Dermis microvascular lymphatic vessel endothelial cell (primary cell): ENCODE measurements at places on chromosomes 4 and X. TPM values are rescaled to one million over a fixed set of nuclear protein-coding genes. Genes with fewer than 3 reads are reported as not detected.

The FDCSP gene
- total RNA-seq, result not detected in 2 replicates

The SATL1 gene
- not detected in 2 replicates for total RNA-seq

The TIGD2 gene
- 3.3 and 3.9 TPM in 2 replicates for total RNA-seq

The PAGE2 gene
- total RNA-seq, result not detected in 2 replicates

DNA sequence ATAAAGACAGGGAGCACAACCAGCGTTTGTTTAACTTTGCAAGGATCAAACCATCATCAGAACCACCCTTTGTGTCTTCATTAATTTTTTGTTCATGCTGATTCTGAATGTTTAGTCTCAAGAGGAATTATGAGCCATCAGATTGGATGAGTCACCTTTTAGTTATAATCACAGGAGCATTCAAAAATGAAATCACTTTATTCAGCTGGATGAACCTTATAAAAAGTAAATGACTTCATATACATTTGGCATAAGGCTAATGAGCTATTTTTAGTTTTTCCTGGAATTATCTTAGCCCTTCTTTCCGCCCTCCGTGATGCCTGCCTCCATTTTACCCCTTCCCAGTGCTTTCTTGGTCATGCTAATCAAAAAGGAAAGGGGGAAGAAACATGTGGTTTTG lies 103.6 kb downstream of the SORBS2 start:
- DNase-seq, result peak; percentile 75

DNA sequence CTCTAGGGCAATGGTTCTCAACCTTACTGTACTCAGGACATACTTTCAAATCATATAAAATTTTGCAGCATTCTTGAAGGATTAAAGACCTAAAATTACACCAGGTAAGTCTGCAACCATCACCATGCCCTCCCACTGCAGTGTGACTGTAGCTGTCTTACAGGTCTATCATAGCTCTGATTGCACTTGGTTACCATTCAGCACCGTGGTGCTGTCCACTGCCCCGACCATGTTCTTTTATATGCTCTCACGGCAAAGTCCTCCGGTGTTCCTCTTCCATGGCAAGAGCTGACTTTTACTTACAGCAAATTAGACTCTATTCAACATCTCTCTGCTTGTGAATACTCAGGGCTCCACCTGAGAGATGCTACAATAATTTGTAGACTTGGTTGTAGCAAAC lies 11.5 kb downstream of the CRMP1 start:
- no peak for DNase-seq

- DNase-seq, result no peak
Measured at GRCh38 chrX:153736871-153737441, 12.3 kb downstream of the ABCD1 start.
